ENCODE measurements at places on chromosomes 13 and 19.
A peak's percentile ranks its signal among the peaks of the same experiment; 100 is the strongest.

GRCh38 chr19:28956961-28957360 lies 256.0 kb downstream of the UQCRFS1 start:
- no peak for DNase-seq

- no peak for DNase-seq
These were observed 55.7 kb upstream of the ZNF507 start for GRCh38 chr19:32289566-32290210.

GRCh38 chr13:51843529-51843928 lies 1.4 kb downstream of the TMEM272 start:
- DNase-seq: no peak

DNA sequence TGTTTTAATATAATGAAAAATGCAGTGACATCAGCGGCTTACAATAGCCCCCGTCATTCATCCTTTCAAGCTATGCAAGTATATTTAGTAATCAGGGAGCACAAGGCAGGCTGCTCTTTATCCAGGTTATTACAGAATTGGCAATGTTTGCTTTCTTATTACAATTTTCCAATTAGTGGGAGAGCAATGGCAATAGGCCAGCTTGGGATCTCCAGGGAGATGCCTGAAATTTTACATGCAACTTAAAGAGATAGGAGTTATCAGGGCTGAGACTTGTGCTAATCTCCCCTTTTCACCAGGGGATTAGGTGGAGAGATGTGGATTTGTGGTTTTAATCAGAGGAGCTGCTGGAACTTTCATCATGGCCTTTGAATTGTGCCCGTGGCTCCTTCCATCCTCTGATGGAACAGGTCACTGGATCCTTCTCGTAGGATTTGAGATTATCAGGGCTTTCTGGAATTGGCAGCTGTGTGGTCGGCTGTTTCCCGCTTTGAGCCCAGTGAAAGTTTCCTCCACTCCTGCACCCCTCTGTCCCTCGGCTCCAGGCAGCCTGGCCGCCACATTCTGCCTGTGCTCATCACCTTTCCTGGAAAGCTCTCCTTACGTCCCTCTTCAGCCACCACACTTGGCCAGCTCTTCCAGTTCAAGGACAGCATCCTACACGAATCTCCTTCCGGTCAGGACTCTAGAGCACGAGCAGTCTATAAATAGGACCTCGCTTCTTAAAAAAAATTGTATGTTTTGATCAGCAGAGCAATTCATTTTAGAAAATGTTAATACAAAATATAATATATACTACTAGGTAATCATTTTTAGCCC lies 47.0 kb downstream of the CBY2 start:
- DNase-seq: no peak

- DNase-seq: peak; percentile 48
These were observed 689 bp downstream of the ING1 start for GRCh38 chr13:110713981-110714796.

GRCh38 chr13:42474954-42475353 lies 99.0 kb upstream of the TNFSF11 start:
- DNase-seq: peak; percentile 5

DNA sequence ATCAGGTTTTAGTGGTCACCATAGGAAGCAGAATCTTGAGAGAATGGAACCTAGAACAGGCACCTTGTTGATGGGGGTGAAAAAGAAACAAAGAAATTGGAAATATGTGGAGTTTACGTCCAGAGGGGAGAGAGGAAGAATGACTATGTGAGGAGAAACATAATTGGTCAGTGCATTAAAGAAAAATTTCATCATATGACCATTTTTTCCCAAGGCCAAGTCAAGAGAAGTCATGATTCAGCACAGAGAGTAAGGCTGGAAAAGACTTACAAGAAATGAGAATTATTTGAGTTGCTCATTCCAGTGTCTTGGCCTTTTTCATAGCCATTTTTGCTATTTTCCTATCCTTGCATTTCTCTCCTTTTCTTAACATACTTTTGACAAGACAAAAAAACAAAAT lies 421.7 kb downstream of the EFNB2 start:
- DNase-seq: no peak

DNA sequence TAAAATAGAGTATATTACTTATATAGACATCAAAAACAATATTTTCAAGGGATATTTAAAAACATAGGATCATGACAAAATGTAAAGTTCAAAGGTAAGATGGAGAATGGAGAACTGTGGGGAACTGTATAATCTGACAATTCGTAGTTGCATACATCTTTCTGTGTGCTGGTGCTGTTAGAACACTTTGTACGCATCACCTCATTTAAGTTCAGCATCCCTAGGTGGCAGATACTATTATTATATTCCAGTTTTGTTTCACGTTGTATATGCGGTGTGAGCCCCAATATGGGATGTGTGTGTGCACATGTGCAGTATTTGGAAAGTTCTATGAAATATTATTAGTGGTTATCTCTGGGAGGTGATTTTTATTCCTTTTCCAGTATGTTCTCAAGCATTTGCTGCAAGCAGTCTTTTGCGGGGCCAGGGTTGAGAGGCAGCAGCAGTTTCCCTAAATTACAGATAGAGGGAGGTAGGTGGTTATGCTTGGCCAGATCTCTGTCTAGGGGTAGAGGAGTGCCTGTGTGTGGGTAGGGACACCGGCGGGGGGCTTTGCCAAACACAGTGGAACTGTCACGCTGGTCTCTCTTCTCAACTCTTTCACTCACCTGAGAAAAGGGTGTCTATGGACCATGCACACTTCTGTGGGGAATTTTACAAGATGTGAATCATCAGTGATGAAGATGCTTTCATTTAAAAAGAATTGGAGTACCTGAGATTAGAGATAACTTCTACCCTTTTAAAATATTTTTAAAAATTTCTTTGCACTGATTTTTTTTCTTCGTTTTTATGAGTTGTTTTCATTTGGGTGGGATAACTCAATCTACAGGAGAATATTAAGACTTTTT lies 55.6 kb upstream of the ALOX5AP start:
- DNase-seq: peak; percentile 10
